NCI-H1930 (cell line): ENCODE measurements at places on chromosomes 7 and 10.

- no peak for DNase-seq
These were observed 56.2 kb upstream of the SMNDC1 start for GRCh38 chr10:110360857-110361474.

DNA sequence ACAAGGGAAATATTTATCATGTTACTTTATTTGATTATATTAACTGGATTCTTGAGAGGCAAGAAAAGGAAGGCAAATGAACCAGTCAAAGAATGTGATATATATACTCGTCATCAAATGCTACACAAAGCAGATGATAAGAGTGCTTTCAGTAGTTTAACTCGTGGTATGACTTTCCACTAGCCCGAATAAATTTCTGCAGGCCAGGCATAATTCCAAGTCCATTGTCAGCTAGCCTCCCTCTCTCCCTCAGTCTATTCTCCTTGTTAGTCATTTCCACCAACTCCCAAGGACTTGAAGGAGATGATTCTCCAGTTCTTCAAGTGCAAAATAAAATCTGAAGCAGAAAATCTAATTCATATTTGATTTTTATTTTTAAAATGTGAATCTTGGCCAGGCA, 190.5 kb downstream of the GLI3 start:
- no peak for DNase-seq

- no peak for DNase-seq
These were observed 83.6 kb downstream of the RNF216 start for GRCh38 chr7:5697754-5698424.

GRCh38 chr7:64874562-64875250, 28.4 kb upstream of the ZNF273 start:
- no peak for DNase-seq

DNA sequence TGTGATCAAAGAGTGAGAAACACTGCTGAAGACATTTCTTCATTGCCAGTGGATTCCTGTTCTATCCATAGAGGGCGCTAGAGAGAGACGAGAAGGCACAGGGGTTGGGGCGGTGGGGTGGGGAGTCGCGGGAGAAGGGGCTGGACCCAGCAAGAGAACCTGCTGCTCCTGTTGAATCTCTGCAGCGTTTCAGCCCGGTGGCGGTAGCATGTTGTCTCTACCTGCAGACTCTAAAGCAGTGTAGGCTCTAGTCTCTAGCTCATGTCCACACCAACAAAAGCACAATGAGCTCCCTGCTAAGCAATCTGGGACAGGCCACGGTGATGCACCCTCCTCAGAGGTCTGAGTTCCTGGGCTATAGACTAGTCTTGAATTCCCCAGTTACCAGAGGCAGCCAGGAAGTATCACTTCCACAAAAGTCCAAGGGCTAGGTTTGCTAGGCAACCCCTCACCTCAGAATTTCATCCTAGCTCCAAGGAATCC, 167.7 kb downstream of the DGKB start:
- DNase-seq: no peak

- no peak for DNase-seq
These were observed 2.3 kb upstream of the GIMAP8 start for GRCh38 chr7:150447966-150448788.

GRCh38 chr7:78057571-78057970, 259.0 kb downstream of the PHTF2 start:
- no peak for DNase-seq

DNA sequence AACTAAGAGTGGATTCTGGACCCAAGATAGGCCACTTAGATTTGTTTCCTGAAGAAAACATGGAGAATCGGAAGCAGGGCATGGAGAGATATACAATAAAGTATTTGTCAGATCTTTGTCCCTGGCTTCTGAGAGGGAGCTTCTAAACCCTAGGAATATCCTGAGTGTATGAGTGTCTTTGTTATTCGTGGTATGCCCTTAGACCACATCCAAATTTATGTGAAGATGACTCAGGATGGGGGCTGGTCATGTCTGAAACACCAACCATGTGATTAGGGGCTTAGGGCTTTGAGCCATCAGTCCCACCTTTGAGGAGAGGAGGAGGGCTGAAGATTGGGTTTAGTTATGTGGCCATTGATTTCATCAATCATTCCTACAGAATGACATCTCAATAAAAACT, 69.7 kb upstream of the PLPP4 start:
- DNase-seq: no peak

DNA sequence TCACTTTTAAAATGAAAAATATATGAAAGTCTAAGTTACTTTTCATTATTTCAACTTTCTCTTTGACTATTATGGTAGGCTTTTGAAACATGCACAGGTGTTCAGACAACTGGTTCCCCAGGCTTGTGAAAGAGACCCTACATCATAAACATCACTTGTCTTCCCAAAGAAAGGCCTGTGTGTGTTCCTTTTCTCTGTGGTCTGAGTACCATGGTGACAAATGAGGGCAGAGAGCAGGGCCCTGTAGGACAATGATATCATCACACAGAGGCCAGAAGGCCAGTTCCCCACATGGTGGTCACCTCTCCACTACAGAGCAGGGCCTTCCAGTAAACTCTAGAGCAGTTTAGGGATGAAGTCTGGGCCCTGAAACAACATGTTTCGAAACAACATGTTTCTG, 288.8 kb downstream of the USP6NL start:
- DNase-seq: no peak

- no peak for DNase-seq
These were observed 339.8 kb downstream of the PARD3 start for GRCh38 chr10:34475274-34475646.

DNA sequence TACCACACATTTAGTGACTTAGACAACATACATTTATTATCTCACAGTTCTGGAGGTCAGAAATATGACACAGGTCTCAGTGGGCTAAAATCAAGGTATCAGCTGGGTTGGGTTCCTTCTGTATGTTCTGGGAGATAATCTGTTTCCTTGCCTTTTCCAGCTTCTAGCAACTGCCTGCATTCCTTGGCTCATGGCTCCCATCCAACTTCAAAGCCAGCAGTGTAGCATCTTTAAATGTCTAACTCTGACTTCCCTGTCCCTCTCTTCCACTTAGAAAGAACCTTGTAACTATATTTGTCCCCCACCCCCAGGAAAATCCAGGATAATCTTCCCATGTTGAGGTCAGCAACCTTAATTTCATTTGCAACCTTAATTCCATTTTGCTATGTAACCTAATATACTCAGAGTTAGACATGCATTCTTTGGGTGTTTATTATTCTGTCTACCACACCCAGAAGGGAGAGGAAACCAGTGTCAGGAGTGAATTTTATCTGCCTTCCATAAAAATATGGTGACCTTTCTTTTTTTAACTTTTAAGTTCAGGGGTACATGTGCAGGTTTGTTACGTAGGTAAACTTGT, 57.3 kb upstream of the SMIM30 start:
- no peak for DNase-seq

- no peak for DNase-seq
These were observed 2.0 kb downstream of the ZNF503 start for GRCh38 chr10:75399461-75400162.

GRCh38 chr10:30151581-30152389, 92.4 kb upstream of the JCAD start:
- no peak for DNase-seq

- peak; percentile 63 for DNase-seq
These were observed 37.3 kb downstream of the ZNF777 start for GRCh38 chr7:149423449-149424110.

DNA sequence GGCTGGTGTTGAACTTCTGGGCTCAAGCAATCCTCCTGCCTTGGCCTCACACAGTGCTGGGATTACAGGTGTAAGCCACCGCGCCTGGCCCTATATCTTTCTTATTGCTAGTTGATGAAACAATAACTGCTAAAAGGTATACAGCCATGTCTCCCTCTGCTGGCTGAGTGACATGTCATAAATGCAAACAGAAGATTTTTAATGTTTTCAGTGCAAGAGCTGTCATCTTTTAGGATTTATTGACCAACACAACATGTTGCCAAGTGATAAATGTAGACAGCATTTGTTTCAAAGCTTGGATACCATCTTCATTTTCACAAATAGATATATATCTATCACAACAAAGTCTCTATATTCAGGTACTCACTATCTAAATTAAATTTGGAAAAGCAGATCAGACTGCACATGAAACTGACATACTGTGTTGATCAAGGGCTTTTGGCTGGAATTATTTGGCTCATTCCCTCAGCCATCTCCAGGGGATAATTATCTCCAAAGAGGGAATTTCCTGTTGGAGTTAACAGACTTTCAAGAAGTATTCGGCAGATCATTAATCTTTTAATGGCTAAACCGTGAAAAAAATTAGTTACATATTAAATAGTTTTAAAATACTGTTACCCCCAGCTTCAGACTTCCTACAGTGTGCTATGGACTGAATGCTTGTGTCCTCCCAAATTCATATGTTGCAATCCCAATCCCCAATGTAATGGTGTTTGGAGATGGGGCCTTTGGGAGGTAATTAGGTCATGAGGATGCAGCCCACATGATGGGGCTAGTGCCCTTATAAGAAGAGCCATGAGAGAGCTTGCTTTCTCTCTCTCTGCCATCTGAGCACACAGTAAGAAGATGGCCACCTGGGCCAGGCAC, 41.3 kb upstream of the SRPK2 start:
- DNase-seq: no peak

GRCh38 chr7:69833964-69834363, 235.7 kb downstream of the AUTS2 start:
- DNase-seq: peak; percentile 24

GRCh38 chr10:91672021-91672608, 39.2 kb upstream of the PPP1R3C start:
- DNase-seq: no peak

DNA sequence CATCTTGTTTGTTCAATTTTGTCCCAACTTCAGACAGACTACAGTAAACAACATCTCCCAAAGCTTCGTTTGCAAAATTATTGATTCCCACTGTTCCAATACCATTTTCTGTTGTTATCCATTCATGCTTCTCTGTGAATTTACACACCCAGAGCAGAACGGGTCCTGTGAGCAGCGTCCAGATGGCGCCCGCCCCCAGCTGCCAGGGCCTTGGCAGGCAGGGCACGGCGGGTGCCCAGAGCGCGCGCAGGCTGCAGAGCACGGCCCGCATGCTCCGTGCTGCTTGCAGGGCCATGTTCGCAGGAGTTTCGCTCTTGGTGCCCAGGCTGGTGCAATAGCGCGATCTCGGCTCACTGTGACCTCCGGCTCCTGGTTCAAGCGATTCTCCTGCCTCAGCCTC, 32.5 kb upstream of the SEPTIN7 start:
- no peak for DNase-seq

DNA sequence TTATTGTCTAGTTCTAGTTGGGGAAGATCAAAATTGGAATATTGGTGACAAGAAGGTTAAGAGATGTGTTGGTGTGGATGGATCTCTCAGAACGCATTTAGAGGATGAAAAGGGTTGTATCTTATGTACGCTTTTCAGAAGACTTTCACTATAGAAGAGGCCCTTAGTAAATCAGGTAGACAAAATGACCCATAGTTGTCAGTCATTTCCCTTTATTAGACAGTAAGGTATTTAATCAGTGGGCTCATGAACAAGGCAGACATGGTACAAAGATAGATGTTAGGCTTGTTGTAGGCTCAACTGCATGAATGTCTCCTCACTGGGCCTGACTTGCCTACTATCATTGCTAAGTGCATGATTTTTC, 359.2 kb downstream of the PHF14 start:
- DNase-seq: no peak

- no peak for DNase-seq
These were observed 343.9 kb downstream of the ABCA13 start for GRCh38 chr7:48515171-48515570.

- DNase-seq: no peak
These were observed 396.4 kb upstream of the AKR1E2 start for GRCh38 chr10:4429571-4429970.

DNA sequence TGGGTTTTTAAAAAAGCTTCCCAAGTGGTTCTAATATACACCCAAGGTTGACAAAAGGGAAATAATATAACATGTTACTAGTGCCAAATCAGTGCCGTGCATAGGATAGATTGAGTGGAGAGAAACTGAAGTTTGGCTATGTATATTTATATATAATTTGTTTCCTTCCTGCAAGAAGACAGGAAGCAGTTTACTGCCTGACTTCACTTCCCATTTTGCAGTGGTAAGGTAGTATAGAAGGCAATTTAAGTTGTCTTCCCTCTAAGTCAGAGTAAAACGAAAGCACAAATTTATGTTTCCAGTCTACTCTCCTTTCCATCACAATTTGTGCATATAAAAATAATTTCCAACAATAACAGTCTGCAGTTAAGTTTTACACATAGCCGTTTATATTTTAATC, 3.4 kb upstream of the HYCC1 start:
- no peak for DNase-seq

DNA sequence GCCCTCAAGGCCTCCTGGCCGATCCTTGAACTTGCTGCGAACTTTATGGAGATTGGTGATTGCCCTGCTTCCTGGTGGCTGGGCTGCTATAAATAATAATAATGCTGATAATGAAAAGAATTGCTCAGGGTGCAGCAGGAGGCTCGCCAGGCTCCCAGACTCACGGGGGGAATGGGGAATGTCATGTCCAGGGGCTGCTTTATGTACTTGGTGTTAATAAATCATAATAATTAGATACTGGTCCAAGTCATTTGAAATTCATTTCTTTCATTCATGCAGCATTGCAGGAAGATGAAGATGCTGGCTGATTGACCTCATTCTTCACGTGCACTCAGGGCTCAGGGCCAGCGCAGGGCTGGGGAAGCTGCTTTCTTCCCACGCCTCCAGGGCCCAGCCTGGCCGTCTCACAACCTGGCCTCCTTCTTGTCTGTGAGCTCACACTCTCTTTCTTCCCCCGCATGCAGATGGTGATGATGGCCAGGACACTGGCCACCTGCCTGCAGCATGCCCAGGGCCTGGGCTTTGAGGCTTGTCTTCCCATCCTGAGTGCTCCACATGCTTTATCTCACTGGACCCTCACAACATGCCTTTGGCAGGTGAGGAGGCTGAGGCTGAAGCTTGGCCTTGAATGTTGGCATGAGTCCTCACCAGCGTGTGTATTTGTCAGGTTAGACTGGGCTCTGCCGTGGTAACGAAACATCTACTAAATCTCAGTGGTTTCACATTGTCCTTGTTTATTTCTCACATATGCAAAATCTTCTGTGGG, 138.4 kb upstream of the TNS3 start:
- no peak for DNase-seq

- DNase-seq: no peak
These were observed 650.4 kb downstream of the NXPH1 start for GRCh38 chr7:9083837-9084236.

GRCh38 chr7:138459413-138460175, 465 bp upstream of the TRIM24 start:
- DNase-seq: peak; percentile 98

DNA sequence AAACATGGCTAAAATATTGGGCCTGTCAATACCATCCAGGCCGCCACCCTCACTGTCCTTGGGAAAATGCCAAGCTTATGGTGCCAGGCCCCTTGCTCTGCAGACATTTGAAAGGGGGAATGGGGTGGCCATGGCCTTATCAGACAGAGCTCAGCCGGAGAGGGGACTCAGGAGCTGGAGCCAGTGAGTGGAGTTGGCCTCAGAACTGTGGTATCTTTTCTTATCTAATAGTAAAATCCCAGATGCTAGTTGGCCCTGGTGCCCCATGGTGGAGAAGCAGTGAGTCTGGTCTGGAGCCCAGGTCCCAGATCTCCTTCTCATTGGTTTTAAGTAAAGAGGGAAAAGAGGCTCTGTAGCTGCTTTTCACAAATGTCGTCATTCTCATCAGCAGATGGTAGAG, 49.6 kb upstream of the SORCS3 start:
- no peak for DNase-seq
